CD4-positive, alpha-beta T cell (primary cell): ENCODE measurements at places on chromosomes 3 and 15. TPM values are rescaled to one million over a fixed set of nuclear protein-coding genes. Genes with fewer than 3 reads are reported as not detected.

Gene CTXND1
- total RNA-seq: not detected

Gene KLHDC8B
- total RNA-seq: 1.6 TPM

Gene CATSPER2
- total RNA-seq: 4.1 TPM

Gene P2RY12
- total RNA-seq: not detected

Gene CHAC1
- total RNA-seq: 0.42 TPM

Gene POC1A
- 0.39 TPM for total RNA-seq

DNA sequence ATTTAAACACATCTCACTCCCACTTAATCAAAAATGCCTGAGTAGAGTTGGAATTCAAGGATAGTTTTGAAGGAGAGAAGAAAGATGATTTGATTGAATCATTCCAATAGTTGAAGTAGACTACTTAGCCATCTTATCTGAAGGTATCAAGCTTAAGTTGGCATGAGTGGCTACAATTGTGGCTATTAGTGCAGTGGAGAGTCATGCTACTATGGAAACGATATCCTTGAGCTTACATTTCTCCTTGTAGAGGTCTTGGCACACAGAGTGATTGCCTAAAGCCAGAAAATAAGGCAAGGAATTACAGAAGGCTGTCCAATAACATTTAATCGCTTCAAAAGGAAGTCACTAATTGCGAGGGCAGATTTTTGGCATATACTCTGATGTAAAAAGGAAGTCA lies 1022.7 kb downstream of the IGSF11 start:
- no peak overlapping the region for H3K27ac ChIP-seq
- no peaks in the 10 kb centered on the region for H3K27me3 ChIP-seq
- no peak overlapping the region for H3K4me3 ChIP-seq
- no peaks in the 10 kb centered on the region for H3K36me3 ChIP-seq
- no peaks in the 10 kb centered on the region for H3K4me1 ChIP-seq
- DNase-seq: no peak

- H3K36me3 ChIP-seq: no peaks in the 10 kb centered on the region
- no peak for DNase-seq
- H3K4me3 ChIP-seq: peak overlapping the region; percentile 93
- H3K27me3 ChIP-seq: peaks cover 7% of the 10 kb centered on the region
- H3K4me1 ChIP-seq: peaks cover 27% of the 10 kb centered on the region
- H3K27ac ChIP-seq: peak overlapping the region; percentile 81
These were observed 1.6 kb upstream of the PPM1L start for GRCh38 chr3:160754371-160754854.

GRCh38 chr3:56952061-56952460 lies 108.4 kb upstream of the SPATA12 start:
- H3K27me3 ChIP-seq: no peaks in the 10 kb centered on the region
- no peaks in the 10 kb centered on the region for H3K4me1 ChIP-seq
- DNase-seq: no peak
- H3K4me3 ChIP-seq: no peak overlapping the region
- no peak overlapping the region for H3K27ac ChIP-seq

DNA sequence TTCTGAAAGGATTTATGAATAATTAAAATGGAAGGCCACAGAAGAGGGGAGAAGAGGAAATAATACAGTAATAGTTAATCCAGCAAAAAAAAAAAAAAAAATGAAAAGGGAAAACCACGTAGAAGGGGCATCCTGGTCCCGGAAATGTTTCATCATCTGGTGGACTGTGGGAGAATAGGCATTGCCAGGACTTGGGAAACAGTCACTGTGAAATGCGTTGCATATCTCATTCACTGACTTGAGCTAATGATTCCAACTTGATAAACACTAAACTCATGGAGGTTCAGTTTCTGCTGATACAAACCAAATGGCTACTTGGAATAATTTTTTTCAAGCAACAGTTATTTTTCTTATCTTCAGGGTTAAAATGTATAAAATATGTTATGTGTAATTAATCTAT lies 3.2 kb downstream of the XCR1 start:
- no peaks in the 10 kb centered on the region for H3K4me1 ChIP-seq
- no peak for DNase-seq
- no peak overlapping the region for H3K4me3 ChIP-seq
- no peaks in the 10 kb centered on the region for H3K27me3 ChIP-seq
- no peaks in the 10 kb centered on the region for H3K36me3 ChIP-seq
- H3K27ac ChIP-seq: no peak overlapping the region

DNA sequence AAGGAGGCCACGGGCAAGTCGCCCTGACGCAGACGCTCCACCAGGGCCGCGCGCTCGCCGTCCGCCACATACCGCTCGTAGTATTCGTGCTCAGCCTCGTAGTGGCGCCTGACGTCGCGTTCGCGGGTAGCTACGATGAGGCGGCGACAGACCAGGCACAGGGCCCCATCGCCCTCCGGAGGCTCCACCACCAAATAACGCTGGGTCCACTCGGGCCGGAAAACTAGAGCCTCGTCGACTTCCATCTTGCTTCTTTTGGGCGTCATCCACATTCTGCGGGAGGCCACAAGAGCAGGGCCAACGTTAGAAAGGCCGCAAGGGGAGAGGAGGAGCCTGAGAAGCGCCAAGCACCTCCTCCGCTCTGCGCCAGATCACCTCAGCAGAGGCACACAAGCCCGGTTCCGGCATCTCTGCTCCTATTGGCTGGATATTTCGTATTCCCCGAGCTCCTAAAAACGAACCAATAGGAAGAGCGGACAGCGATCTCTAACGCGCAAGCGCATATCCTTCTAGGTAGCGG lies at the start of gene EPM2AIP1:
Gene EPM2AIP1 (minus strand): TSS at position 326 of the 520 bp plus-strand sequence. CDS start 54 bp downstream, at position 272.
- DNase-seq: no peak
- peaks cover 38% of the 10 kb centered on the region for H3K4me1 ChIP-seq
- peak within 1 kb of the TSS; percentile 98 for H3K27ac ChIP-seq
- no peaks in the 10 kb centered on the region for H3K27me3 ChIP-seq
- H3K36me3 ChIP-seq: peaks cover 26% of the 10 kb centered on the region
- H3K4me3 ChIP-seq: peak within 1 kb of the TSS; percentile 71

DNA sequence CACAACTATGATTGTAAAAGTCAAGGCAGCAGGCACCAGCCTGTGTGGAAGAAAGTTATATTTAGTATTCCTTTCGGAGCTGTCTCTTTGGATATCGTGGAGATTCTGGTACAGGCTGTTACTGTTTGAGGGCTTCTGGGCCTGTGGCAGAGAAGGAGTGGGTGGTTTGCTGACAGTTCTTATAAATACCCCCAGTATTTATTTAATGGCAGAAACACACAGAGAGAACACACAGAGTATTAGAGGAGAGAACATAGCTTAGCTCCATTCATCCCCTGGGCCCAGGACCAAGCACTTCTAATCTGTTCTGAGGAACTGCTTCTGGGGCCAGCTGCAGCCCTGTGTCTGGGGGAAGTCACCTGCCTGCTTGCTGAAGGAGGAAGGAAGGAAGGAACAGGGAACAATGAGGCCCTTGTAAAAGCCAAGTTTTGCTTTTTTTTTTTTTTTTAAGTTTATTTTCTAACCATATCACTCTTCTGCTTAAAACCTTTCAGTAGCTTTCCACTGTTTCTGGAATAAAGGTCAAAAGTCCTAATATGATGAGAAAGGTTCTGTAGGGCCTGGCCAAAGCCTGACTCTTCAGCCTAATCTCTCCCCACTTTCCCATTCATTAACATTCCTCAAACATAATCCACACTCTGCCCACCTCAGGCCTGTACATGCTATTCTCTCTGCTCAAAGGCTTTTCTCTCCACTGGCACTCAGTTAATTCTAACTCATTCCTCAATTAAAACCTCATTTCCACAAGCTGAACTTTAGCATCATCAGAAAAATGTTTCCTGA lies 11.8 kb upstream of the PP2D1 start:
- no peak for DNase-seq
- H3K27ac ChIP-seq: no peak overlapping the region
- no peaks in the 10 kb centered on the region for H3K36me3 ChIP-seq
- H3K4me1 ChIP-seq: peaks cover 4% of the 10 kb centered on the region
- H3K27me3 ChIP-seq: no peaks in the 10 kb centered on the region

DNA sequence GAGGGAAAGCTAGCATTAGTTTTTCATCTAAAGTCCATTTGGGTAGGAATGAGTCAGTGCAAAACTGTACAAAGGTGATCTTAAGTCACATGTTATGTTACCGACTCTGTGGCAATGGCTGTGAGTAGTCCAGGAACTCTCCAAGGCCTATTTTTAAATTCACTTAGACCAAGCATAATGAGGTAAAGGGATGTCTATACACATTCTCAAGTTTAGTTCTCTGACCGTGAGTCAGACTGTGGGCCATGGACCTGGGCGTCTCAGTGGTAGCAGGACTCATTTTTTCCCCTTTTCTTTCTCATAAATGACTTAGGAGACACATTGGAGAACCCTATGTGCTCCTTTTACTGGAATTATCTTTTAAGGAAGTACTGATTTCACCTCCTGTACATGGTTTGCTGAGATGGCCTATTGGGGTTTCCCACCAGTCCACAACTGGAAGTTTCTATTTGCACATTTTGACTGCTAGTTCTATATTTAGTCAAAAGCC lies 488.7 kb upstream of the TPRG1 start:
- no peak overlapping the region for H3K27ac ChIP-seq
- no peaks in the 10 kb centered on the region for H3K36me3 ChIP-seq
- no peaks in the 10 kb centered on the region for H3K4me1 ChIP-seq
- H3K27me3 ChIP-seq: no peaks in the 10 kb centered on the region
- H3K4me3 ChIP-seq: no peak overlapping the region
- DNase-seq: no peak

DNA sequence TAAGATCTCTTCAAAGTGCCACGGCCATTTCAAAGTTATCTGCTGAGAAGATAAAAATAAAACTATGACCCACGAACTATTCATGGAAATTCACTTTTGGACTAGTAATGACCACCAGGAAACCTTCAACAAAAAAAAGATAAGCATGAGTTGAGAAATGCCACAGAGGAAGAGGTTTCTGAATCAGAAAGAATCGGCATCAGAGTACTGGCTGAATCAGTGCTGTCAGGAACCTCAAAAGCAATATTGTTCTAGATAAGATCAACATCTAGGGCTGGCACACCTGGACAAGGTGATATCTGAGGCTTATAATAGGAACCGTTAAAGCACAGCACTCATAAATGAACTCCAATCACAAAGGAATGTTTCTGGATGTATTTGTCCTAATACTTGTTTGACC lies 72.7 kb downstream of the PEAK1 start:
- H3K4me1 ChIP-seq: no peaks in the 10 kb centered on the region
- no peaks in the 10 kb centered on the region for H3K27me3 ChIP-seq
- H3K4me3 ChIP-seq: no peak overlapping the region
- no peak overlapping the region for H3K27ac ChIP-seq
- H3K36me3 ChIP-seq: no peaks in the 10 kb centered on the region

GRCh38 chr3:36874424-36874823 lies 70.4 kb downstream of the TRANK1 start:
- H3K27ac ChIP-seq: no peak overlapping the region
- peaks cover 31% of the 10 kb centered on the region for H3K36me3 ChIP-seq

- DNase-seq: no peak
- no peaks in the 10 kb centered on the region for H3K4me1 ChIP-seq
- H3K36me3 ChIP-seq: no peaks in the 10 kb centered on the region
- H3K4me3 ChIP-seq: no peak overlapping the region
- H3K27me3 ChIP-seq: no peaks in the 10 kb centered on the region
These were observed 56.6 kb downstream of the BBX start for GRCh38 chr3:107579371-107579770.

- DNase-seq: no peak
- no peak overlapping the region for H3K27ac ChIP-seq
- no peak overlapping the region for H3K4me3 ChIP-seq
- no peaks in the 10 kb centered on the region for H3K36me3 ChIP-seq
These were observed 172.6 kb upstream of the PPP2R3A start for GRCh38 chr3:135792858-135793475.

GRCh38 chr15:95567686-95568085 lies 762.8 kb upstream of the NR2F2 start:
- H3K36me3 ChIP-seq: no peaks in the 10 kb centered on the region
- no peaks in the 10 kb centered on the region for H3K4me1 ChIP-seq
- no peak overlapping the region for H3K27ac ChIP-seq
- H3K27me3 ChIP-seq: no peaks in the 10 kb centered on the region
- no peak overlapping the region for H3K4me3 ChIP-seq
- DNase-seq: no peak

DNA sequence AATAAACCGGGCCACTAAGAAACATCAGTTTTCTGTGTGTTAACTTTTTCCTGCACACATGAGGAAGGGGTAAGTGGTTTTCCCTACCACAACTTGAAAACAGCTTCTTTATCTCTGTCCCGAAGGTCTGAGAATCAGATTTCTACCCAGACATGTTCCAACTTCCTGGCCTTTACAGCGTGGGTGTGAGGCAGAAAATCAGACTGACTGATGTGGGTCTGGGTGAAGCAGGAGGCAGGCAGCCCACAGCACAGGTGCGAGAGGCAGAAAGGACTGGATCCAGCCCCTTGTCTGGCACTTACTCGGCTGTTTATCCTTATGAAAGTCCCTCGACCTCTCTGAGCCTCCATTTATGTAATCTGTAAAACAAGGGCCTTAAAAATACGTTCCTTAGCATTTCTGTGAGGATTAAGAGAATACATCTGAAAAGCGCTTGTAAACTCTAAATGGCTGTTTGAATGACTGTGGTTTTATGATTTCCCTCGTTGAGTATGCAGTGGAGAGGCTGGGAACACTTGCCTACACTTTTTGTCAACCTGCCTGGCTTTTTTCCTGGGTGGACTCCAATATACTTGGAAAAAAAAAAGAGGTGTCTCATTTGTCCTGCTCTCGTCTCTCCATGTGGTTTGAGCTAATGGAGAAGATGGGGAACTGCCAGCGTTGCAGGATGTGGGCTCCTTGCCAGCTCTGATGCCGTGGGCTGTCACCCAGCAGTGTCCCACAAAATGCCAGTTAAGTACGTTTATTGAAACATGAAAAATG lies 3.1 kb downstream of the AGBL1 start:
- no peak overlapping the region for H3K27ac ChIP-seq
- H3K4me3 ChIP-seq: no peak overlapping the region
- no peak for DNase-seq
- peaks cover 10% of the 10 kb centered on the region for H3K4me1 ChIP-seq

GRCh38 chr15:84795186-84795585 lies 22.0 kb upstream of the ALPK3 start:
- DNase-seq: no peak
- H3K4me1 ChIP-seq: no peaks in the 10 kb centered on the region
- H3K27me3 ChIP-seq: no peaks in the 10 kb centered on the region
- H3K36me3 ChIP-seq: peaks cover 73% of the 10 kb centered on the region
- H3K27ac ChIP-seq: no peak overlapping the region

DNA sequence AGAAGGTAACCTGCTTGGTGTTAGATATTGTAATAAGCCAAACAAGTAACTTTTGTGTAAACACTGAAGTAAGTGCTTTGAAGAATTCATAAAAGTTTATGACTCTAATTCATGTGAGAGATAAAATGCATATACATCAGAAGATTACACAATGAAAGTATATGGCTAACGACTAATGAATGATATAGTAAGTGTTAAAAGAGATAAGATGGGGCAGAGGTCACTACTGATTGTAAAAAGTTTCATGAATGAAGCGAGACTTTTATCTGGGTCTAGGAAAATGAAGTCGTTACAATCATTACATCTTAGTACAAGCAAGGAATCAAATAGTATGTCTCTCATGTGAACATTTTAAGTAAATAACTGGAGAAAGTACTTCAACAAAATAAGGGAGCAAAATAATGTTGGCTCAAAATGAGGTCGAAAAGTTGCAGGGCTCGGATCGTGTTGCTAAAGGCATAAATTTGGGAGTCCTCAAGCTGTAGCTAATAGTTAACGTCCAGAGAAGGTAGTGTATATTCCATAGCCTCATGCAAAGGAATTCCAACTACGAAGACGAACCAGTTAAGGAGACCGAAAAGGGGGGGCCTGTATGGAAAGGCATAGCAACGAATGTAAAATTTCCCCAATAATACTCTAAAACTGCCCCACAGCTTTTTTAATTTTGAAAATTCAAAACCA lies 984 bp upstream of the DUT start:
- peaks cover 14% of the 10 kb centered on the region for H3K4me1 ChIP-seq
- H3K27me3 ChIP-seq: no peaks in the 10 kb centered on the region
- DNase-seq: no peak
- peak overlapping the region; percentile 90 for H3K27ac ChIP-seq

GRCh38 chr15:66019368-66019767 lies 150.1 kb downstream of the RAB11A start:
- DNase-seq: no peak
- H3K4me1 ChIP-seq: no peaks in the 10 kb centered on the region
- no peaks in the 10 kb centered on the region for H3K36me3 ChIP-seq
- peaks cover 8% of the 10 kb centered on the region for H3K27me3 ChIP-seq
- H3K27ac ChIP-seq: no peak overlapping the region
